Stimulated activated CD8-positive, alpha-beta memory T cell treated with anti-CD3 and anti-CD28 coated beads, Interleukin-4, amount 100 ng/mL, for 48 hours (primary cell): ENCODE measurements at places on chromosomes 1 and 21.
A peak's percentile ranks its signal among the peaks of the same experiment; 100 is the strongest.

DNA sequence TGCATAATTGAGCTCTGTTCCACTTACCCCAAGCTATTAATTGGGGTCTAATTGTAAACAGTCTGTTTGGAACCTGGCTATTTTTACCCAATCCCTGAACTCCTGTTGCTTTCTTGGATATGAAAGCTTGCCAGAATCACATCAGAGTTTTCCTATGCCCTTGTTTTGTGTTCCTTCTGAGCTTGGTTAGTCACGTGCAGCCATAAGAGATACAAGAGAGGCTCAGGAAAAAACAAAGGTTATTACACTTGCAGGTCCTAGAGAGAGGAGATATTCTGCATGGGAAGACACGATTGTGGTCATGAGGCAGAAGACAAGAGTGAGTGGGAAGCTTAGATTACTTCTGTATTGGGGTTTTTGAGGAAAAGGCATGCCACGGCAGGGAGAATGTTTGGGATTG is 46.0 kb upstream of the RGL1 start:
- DNase-seq, result no peak

GRCh38 chr1:203273206-203273868 is 32.0 kb upstream of the BTG2 start:
- DNase-seq, result peak; percentile 97

- peak; percentile 77 for DNase-seq
Observed at GRCh38 chr1:28199328-28200233, 23.1 kb upstream of the PTAFR start.

DNA sequence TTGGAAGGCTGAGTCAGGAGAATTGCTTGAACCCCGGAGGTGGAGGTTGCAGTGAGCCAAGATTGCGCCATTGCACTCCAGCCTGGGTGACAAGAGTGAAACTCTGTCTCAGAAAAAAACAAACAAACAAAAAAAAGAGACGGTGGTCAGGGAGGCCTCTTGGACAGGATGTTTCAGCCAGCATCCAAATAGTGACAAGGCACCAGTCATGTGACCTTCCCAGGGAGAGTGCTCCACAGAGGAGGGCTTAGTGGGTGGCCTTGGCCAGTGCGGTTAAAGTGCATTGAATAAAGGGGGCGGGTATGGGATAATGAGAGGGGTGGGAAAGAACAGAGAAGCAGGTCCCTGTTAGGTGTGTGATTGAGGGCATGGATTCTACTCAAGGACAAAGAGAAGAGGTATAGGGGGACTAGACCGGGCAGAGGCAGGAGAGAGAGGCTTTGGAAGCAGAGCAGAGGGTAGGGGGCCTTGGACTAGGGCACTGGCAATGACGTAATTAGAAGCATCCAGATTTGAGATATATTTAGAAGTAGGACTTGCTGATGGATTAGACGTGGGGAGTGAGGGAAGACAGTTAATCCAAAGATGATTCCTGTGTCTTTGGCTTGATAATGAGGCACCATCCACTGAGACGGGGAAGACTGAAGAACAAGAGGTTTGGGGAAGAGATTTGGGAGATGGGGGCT is 12.0 kb upstream of the RYR2 start:
- no peak for DNase-seq

GRCh38 chr1:148161053-148161901 is 9.2 kb upstream of the NBPF11 start:
- DNase-seq, result no peak

GRCh38 chr1:172959571-172959970 is 91.2 kb downstream of the TNFSF18 start:
- no peak for DNase-seq
